ENCODE measurements at places on chromosomes 13 and 19.

DNA sequence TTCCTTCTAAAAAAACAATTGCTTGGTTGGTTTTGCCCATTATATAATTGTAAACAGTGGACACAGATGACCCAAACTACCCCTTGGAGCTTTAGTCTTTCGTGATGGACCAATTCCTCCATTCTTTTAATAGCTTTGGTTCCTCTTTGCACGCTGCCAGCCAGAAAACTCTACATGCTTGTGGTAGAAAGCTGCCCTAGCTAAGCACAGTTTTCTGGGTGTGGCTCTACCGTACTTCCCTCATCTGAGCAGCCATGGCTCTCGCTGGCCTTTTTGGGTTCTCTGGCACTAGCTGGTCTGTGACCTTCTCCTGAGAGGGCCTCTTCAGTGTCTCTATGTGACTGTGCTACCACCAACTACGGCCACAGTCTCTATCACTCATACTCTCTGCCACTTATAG is 29.9 kb upstream of the CEBPA start:
- no peak for DNase-seq

DNA sequence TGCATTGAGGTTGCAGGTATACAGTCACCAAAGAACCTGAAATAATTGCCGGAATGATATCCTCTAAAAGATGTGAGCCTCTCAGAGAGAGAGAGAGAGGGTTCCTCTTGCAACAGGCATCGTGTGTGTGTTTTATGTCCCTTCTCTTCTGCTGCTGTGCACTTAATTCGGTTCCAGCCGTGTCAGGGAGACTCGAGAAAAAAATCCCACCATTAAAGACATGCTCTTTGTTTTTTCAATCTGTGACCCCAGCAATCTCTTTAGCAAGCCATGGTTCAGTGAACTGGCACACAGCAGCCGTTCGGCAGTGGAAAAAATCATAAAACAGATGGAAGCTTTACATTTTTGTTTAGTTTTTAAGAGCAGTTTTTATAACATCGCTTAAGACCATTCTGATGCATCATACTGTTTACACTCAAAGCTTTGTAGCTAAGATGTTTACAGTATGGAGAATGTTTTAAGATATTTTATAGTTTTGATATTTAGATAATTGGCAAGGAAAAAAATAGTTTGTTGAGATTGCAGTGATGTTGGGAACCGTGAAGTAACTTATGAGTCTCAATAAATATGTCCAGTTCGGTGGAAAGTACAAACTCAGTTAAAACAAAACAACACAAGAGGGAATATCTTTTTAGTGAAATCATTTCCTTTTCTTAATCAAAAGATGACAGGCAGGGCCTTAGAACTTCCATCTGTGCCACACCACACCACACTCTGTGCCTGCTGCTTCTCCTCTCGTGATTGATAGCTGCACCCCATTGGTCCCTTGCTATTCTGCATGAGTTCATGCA is 31.2 kb upstream of the ZNF536 start:
- no peak for DNase-seq

- no peak for DNase-seq
Observed at GRCh38 chr13:42149136-42149535, 100.7 kb downstream of the DGKH start.

GRCh38 chr13:98986226-98986846 is 8.5 kb upstream of the DOCK9 start:
- no peak for DNase-seq

DNA sequence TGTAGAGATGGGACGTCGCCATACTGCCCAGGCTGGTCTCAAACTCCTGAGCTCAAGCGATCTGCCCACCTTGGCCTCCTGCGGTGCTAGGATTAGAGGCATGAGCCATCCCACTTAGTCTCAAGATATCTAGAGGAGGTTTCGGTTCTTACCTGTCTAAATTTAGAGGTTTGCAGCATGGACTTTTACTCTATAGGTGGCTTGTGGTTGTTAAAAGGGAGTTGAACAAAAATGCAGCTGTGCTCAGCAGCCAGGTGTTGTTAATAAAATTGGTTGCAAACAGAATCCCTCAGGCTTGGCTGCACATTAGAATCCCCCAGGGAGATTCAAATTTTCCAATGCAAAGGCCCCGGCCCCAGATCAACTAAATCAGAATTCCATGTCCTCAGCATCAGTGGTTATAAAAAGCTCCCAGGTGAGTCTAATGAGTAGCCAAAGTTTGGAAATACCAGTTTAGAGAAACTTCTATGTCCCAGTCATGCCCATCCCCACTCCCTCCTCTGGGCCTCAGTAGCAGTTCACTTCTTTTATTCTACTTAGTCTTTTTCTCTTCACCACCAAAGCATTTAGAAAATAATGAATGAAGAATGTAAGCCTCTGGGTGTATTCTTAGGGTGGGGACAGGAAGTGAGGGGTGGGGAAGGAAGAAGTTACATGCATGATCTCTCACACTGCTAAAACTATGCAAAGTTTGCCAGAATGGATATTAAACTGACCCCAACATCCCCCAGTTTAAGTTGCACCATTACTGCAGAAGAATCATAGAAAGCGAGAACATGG is 471.0 kb downstream of the COG6 start:
- DNase-seq, result no peak

DNA sequence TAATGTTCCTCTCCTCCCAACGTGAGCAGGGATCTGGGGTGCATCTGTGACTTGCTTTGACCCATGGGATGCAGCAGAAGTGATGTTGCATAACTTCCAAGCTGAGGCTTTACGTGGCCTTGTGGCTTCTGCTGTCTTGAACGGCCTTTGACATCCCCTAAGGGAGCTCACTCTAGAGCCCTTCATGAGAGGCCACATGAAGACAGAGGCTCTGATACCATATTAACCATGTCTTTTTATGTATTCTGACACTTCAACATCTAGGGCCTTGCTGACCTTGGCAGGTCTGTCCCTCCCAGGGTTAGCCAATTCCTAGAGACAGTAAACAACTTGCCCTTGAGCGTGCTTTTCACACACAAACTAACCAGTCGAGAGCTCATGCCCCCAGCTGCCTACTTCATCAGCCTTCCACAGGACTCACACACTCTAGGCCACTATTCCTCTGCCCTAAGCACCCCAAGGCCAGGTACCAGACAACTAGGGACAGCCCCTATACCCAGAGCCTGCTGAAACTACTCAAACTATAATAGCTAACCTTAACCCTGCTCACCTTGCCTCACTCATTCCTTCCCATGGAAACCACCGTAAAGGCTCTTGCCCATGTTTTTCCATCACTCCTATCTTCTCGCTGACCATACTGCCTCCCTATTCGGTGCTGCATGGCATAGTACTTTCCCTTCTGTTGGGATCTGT is 45.4 kb downstream of the CCDC70 start:
- no peak for DNase-seq

- no peak for DNase-seq
Observed at GRCh38 chr19:4847190-4847973, 15.9 kb upstream of the TICAM1 start.

DNA sequence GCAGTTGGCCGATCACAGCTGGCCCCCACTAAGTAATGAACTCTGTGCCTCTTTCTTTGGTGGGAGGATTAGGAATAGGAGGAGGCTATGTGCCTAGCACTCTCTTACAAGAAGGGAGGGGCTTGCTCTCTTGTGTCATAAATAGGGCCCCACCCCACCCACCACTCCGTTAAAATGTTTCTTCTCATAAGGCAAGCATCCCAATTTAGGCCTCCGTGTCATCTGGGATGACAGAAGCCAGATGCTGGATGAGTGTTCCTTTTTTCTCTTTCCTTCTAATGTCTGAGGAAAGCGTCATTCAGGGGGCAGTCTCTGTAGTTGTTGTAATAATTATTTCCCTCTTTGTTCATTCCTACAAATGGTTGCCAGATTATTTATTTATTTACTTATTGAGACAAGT is at the start of gene LIPE:
Gene LIPE (minus strand): TSS at position 76 of the 400 bp plus-strand sequence. CDS start 239 bp downstream, outside the sequence.
- DNase-seq, result no peak

- no peak for DNase-seq
Observed at GRCh38 chr13:106657104-106657503, 89.2 kb upstream of the ARGLU1 start.

DNA sequence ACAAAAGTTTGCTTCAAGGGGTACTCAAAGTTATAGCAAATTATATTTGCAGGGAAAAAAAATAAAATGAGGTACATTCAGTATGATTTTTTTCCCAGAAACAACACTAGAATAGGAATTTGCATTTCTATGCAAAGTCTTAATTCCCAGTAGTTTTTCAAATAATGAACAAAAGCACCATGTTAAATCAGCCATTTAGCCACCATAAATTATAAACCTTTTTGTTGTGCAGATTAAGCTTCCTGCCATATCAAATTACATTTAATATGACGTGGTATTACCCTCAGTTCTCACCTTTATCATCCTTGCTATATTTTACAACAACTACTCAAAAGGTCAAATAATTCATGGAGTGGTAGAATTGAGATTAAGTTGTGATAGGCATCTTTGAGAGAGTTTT is 136.6 kb upstream of the FRY start:
- no peak for DNase-seq

DNA sequence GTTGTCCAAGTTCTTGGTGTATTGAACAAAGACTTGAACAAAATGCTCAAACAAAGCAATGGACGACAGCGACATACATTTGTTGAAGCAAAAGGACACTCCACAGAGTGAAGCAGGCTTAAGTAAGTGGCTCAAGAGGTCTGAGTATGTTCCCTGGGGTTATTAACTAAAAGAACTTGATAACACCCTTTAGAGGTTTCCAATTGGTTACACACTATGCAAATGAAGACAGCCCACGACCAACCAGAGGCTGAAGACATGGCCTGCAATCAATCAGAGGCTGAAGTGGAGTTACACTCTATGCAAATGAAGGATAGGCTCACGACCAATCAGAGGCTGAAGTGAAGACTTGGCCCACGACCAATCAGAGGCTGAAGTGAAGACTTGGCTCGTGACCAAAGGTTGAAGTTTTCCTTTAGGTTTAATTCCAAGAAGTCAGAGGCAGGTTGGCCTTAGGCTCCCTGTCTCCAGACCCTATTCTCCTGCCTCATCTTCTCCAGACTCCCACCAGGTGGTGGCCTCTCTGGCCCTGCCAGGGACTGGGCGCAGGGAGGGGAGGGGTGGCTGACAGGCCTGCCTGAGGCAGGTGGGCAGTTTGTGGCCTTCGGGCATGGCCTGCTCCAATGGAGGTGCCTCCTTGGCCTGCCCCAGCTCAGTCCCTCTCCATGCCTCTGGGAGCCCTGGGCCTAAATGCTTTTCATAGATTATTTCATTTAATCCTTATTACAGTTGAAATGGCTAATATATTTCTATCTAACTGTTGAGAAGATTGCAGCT is 38.1 kb downstream of the CCDC169 start:
- DNase-seq, result no peak

DNA sequence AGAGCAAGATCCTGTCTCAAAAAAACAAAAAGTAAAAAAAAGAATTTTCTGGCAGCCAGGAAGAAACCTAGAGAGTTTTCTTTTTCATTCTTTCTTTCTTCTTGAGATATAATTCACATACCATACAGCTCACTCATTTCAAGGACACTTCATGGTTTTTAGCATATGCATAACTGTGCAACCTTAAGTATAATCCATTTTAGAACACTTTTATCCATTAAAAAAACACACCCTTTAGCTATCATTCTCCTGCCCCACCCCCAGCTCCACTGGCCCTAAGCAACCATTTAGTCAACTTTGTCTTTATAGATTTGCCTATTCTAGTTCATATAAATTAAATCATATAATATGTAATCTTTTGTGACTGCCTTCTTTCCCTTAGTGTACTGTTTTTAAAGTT is 8.1 kb upstream of the IPO5 start:
- DNase-seq, result no peak

DNA sequence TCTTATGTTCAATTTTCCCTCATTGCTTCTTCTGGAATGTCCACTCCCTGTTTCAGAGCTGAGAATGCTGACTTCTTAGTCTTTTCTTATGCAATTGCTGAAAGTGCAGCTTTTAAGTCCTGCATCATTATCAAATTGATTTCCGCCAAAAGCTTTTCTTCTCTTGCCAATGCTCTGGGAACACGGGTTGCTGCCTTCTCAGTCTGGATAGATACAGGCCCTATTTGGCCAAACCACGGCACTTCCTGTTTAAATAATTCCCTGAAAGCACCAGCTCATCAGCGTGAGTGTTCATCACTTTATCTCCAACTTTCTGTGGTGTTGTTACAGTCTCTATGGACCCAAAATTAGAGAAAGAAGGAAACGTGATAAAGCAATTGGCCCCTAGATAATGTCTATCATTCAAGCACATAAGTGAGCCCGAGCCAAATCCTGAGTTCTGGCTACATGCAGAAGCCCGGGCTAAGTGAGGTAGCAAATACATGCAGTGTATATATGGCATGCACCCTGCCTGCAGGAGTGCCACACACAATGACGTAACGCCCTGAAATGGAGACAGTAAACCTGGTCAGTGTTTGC is 85.7 kb downstream of the CYSLTR2 start:
- DNase-seq, result peak; percentile 80

DNA sequence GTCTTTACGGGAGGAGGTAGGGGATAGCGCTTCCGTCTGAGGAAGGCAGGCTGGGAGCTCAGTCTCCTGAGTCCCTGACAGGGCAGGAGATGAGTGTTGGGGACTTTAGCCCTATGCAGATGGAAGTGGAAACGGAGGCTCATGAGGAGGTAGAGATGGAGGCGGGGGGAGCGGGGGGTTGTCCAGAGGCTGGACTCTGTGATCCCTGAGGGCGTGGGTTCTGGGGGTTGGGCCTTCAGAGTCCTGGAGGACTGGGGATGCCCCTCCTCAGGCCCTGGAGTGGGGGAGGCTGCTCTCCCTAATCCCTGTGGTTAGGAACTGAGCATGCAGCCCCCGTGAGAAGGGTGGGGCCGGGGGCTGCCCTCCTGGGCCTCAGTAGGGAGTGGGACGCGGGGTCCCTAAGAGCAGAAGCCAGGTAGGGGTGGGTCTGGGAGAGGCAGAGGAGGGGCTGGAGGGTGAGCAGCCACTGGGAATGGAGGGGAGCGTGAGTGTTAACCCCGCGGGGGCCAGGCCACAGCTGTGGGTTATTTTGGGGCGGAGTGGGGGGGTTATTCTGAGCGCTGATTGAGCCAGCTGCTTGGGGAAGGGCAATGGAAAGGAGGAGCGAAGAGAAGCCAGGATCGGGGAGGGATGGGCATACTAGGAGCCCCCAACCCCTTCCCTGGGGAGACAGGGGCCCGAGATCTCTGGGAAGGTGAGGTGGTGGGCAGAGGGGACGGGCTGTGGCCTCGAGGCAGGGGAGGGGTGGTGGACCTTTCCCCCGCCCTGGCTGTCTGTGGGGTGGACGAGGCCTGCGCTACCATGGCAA is 2.8 kb downstream of the GRIN2D start:
- DNase-seq, result no peak
